ENCODE measurements at places on chromosomes 7 and 10.

DNA sequence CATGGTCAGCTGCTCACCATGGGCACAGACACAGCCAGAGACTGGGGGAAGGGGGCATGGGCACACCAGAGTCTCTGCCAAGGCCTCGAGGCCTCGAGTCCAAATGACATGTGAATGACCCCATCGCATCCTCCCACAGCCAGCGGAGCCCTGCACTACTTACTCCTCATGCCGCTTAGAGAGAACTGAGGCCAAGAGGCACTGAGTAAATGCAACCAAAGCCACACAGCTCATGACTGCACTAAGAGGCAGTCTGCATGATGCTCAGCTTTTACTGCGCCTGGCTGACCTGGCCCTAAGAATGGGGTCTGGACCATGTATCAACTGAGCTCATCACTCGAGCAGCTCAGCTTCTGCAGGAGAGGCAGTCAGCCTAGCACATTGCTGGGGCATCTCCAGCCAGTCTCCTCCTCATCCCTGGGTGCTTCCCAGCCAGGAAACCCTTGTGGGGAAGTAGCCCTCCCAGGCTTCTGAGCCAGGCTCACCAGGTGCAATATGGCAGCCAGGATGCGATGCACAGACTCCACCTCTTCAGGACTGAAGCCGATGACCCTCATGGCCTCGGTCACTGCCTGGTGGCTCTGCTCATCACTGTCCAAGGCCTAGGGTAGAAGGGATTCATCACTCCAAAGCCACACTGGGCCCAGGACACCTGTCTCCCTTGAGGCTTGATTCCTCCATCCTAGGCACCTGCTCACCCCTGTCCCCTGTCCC lies 7.5 kb downstream of the MYO1G start:
- no peak for DNase-seq

GRCh38 chr10:12423896-12424295 lies 74.5 kb downstream of the CAMK1D start:
- DNase-seq = no peak

- no peak for DNase-seq
These were observed 40.3 kb downstream of the TMEM178B start for GRCh38 chr7:141114029-141114664.

DNA sequence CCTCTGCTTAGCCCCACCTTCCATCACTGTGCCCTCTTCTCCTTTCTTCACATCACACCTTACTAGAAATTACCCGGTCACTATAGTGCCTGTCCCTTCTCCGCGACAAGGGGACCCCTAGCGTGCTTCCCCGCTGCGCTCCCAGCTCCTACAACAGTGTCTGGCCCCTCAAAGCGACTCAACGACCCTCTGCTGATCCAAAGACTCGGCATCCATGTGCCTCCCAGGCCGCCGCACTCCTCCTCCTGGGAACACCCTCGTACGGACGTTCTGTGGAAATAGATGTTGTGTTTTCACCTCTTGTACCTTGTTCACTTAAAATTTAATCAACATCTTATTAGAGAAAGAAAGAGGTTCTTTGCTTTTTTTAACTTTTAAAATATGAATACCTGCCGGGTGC lies 463.5 kb downstream of the DNAJB6 start:
- DNase-seq = no peak

DNA sequence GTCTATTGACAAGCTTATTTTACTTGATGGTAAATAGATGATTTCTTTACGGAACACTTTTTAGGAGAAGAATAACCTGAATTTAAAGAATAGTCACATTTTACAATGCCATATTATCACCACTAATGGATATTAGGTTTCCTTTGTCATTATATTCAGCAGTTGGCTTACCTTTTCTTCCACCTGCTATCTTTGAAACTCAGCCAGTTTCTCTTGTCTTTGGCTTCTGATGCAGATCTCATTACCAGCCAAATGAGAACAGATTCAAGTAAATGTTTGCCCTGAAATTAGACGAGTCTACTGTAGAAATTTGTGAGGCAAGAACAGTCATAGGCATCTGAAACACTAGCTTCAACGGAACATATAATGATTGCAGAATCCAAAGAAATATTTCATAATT lies 85.5 kb upstream of the OIT3 start:
- no peak for DNase-seq

DNA sequence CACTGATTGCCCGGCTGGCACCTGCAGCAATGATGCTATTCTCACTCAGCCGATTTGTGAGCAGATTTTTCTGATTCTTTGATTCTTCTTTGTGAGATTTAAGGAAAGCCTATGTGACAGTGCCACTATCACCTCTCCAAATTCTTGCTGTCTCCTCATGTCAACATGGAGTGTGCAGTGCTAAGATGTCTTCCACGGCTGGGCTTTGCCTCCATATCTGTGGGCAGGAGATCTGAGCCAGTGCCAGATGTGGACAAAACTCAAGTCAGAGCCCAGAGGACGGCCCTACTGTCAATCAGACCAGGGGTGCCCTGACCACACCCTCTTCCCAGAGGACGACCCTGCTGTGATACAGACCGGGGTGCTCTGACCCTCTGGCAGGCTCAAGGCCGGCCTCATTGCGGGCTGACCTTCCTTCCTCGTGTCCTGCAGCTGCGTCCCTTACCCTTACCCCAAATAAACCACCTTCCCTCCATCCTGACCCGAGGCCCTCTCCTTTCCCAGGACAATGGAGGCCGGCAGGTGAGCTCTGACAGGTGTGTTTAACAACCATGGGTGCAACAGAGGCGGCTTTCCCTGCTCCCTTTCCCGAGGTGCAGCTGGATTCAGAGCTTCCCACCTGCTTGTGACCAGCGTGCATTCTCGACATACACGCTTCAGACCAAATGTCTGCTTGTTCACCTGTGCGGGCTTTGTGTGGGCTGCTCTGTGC lies 221.4 kb downstream of the ADARB2 start:
- no peak for DNase-seq

GRCh38 chr7:94928168-94928707 lies 20.8 kb downstream of the PPP1R9A start:
- DNase-seq = no peak

Data from DMS79 (cell line).